Astrocyte of the hippocampus (primary cell): ENCODE measurements at places on chromosomes 2 and 18.

DNA sequence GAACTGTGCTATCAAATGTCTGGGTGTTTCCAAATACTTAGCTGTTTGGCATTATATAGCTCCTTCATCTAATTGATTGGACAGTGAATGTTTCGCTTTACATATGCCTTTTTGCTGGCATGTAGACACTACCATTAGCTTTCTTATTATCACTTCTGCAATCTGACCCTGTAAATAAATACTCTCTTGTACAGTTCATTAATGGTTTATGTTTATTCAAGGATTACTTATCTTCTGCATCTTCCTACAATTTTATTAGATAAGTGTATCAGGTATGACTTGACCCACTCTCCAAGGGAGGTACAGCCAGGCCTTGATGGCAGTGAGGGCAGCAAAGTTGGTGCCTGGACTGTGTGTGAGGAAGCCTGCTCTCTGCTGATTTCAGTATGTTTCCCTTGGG is 614.1 kb upstream of the SETBP1 start:
- no peak for DNase-seq

DNA sequence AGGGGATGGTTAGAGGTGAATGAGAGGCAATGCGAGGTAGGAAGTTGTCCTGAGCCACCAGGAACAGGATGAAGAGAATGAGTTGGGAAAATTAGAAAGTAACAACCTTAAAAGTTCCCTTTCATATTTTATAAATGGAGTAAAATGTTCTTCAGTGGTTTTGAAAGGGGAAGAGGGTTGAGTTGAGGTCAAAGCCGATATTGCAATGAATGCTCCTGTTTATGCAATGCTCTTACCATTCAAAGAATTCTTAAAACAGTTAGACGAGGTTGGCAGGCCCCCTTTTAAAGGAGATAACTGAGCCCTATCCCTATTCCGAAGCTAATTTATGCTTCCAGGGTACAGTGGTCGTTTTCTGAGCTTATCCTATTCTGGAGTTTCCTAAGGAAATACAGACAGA is 2110.3 kb upstream of the CELF4 start:
- DNase-seq = no peak

DNA sequence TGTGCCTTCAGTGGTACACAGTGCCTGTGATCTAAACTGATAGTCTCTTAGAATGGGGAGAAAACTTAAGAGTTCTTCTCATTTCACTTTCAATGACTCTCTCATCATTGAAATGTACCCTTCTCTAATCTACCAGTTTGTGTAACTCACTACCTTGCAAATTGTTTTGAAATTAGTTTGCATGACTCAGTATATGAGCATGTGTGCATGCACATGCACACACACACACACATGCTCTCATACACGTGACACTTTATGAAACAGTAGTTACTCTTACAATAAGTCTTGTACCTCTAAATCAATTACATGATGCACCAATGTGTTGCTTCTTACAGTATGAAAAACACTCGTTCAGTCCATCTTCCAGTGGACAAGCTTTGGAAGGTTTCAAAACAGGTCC is 10.6 kb downstream of the LYPD6B start:
- DNase-seq = no peak

- DNase-seq = peak; percentile 83
These were observed 12.8 kb upstream of the GBX2 start for GRCh38 chr2:236180831-236181453.

DNA sequence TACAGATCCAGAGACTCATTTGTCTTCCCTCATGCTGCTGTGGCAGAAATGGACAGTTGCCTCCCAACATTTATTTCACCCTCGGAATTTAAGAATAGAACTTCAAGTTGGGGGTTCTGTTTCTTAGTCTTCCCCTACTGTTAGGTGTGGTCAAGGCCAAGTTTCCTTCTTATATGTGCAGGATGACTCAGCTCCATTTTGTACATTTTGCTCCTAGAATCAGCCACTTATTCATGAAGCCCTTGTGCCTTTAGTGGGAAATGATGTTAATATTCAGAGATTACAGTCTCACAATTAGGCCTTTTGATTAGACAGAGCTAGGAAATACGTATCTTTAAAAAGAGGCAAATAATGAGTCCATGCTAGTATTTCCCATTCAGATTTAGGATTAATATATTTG is 46.2 kb upstream of the ELOA2 start:
- DNase-seq = no peak

- no peak for DNase-seq
These were observed 25.7 kb downstream of the DHX57 start for GRCh38 chr2:38850045-38850444.

- no peak for DNase-seq
These were observed 53.9 kb downstream of the RTTN start for GRCh38 chr18:70151614-70152013.

DNA sequence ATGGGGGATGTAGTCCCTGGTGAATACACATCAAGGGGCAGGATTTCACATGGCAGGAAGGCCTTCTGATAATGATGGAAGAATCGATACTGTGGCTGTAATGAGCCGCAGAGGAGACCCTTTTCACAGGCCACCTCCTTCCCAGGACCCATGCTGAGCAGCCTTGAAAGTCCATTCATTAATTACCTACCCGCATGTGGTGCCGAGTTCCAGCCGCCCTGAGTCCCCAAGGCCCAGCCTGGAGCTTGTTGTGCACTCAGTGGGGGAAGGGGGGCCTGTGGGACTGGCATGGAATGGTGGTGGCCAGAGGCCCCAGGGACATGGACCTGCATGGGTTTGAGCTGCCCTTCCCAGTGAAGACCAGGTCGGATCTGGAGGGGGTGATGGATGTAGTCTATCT is 25.5 kb downstream of the ASB18 start:
- no peak for DNase-seq

DNA sequence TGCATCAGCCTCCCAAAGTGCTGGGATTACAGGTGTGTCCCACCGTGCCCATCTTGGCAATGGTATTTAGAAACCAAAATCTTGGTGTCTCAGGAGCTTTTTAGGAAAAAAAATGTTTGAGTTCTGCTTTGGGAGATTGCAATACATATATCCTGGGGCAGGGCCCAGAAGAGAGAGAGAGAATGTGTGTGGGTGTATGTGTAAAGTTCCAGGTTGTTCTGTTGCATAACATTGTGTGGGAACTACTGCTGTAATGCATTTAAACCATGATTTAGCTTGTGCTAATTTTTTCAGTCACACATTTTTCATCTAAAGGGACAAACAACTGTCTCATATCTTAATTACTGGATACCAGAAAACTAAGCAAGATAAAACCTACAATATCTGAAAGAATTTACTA is 70.8 kb upstream of the NABP1 start:
- DNase-seq = no peak

DNA sequence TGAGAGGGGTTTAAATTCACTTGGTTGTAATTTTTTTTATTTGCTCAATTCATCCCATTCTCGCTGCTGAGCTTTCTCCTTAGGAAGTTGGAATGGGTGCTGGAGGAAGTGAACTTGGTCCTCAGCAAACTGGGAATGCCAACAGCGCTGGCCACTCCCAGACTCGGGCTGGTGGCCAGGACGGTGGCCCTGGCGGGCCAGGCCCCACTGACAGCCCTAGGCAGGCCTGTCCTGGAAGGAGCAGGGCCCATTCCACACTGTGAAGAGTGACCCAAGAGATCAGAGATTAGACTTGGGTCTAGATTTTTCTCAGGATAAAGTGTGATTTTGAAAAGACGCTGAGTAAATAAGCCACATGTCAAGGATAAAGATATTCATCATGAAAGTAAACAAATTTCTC is 132.7 kb downstream of the HDAC4 start:
- DNase-seq = peak; percentile 65

GRCh38 chr18:50410008-50410407 is 35.2 kb downstream of the SKA1 start:
- no peak for DNase-seq

- peak; percentile 77 for DNase-seq
These were observed 182.7 kb upstream of the GLI2 start for GRCh38 chr2:120552800-120553481.

GRCh38 chr2:99975386-99975785 is 167.0 kb downstream of the AFF3 start:
- peak; percentile 39 for DNase-seq

DNA sequence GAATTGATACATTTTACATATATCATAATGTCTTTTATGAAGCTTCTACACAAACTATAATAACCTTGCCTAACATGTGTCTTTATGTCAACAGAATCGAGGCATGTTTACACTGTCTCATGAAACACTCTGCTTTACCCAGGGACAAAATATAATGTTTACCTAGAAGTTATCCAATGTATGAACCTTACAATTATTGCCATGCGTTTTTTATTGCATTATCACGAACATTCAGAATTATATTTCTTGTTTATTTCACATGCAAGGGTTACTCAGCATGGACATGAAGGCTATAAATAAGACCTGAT is 19.8 kb downstream of the LONRF2 start:
- no peak for DNase-seq

DNA sequence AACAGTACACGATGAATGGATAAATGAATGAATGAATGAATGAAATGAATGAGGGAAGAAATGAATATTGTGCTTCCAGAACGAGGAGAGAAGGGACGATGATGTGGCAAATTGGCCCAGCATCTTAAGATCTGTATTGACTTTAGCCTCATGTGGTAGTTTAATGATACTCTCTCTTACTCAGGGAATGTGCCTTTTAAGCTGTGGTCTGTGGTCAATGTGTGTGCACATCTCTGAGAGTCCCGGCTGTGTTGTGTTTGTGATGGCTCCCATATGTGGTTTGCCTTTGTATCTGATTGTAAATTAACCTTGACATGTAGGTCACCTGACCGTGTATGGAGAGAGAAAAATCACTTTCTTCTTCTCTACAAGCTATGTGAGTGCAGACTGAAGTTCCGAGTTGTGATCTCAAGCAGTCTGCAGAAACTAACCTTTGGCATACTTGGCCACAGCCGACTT is 91.2 kb downstream of the NEDD4L start:
- peak; percentile 87 for DNase-seq

- DNase-seq = peak; percentile 35
These were observed 285.3 kb downstream of the RAD51AP2 start for GRCh38 chr2:17232776-17233556.

DNA sequence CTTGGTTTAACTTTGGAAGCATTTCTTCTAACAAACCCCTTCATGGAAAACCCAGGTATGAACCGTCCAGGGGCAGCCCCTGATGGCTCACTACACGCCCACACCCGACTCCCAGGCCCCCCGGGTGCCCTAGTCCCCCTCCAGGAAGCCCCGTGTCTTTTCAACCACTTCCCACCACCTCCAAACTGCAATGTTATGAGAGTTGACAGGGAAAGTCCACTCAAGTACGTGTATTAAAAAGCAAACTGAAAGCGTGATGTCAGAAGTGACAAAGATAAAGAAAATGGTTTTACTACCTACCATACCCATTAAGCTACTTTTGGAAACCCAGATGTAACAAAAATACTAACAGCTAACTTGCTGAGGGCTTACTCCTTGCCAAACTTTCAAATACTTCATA is 51.5 kb downstream of the L3MBTL4 start:
- DNase-seq = no peak

- DNase-seq = no peak
These were observed 261.9 kb upstream of the SIX3 start for GRCh38 chr2:44679584-44679983.

DNA sequence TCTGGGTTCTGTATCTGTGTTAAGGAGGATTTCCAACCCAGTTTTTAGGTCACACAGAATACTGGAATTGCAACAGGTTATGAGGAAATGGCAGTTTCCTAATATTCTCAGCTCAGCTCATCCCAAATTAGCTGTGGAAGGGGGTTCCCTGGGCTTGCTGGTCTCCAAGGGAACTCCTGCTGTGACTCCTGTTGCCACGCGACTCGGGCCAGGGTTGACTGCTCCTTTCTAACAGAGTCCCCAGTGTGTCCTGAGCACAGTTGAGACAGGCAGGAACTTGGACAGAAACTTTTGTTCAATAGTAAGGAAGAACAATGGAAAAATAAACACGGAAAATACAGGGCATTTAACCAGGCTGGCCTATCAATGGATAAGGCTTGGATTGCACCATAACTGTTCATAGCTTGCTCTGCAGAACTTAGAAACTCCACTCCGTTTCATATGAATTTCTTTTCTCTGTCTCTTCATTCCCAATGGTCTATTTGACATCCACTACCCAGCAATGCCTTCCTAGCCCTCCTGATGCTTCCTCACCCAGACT is 3.8 kb upstream of the ROCK2 start:
- no peak for DNase-seq

DNA sequence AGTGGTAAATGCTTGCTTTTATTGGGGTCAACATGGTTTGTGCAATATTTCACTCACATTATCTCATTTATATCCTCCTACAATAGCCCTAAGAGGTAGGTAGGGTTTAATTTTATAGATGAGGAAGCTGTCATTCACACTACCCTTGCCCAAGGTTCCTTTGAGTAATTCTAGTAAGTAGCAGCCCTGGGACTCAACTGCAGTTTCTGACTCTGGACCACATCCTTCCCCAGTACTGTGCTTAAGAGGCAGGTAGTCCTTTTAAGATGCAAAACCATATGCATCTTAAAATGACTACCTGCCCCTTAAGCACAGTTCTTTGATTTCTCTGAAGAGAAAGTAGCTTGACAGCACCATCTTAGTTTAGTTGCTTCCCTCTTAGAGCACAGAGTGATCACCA is 15.7 kb upstream of the NT5C1B start:
- DNase-seq = no peak

DNA sequence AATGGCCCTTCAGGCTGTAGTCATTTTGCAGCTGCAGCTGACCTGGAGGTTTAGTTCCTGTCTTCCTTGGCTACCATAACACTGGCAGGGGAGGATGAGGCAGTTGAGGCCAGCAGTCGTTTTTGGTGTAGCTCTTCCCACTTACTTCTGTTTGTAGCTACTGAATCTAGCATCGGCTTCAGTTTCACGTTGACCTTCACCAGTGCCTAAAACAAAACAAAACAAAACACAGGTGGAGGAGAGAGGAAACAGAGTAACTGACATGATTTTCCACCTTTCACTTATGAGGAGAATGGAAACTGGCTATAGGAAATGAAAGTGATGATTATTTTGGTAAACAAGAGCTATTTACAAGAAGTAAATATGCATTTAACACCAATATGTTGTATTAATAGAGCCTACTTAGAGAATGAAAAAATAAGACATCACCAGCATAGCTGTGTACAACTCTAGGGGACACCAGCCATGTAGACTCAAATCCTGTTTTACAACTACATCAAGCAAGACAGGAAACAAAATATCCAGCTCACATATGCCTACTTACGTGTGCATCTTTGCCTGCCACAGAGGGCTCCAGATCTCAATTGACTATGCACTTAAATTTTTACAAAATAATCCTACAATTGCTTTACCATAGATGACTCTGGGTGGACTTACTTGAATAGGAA is 236.9 kb downstream of the AGPS start:
- no peak for DNase-seq

DNA sequence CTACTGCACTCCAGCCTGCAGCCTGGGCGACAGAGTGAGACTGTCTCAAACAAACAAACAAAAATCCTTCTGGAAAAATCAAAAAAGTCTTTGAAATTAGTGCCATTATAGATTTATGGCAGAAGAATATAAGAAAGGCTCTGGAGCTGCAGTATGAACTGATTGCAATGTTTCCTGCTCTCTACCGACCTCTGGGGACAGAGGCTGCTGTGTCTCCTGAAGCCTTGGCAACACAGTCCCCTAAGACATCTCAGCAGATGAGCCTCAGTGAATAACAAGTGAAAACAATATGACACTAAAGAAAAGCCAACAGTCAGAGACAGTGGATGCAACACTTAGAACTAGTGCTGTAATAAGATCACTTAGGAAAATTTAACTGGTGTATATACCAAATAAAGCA is 494.9 kb upstream of the LRATD1 start:
- peak; percentile 1 for DNase-seq
